ENCODE measurements at places on chromosomes 13 and 19.
A peak's percentile ranks its signal among the peaks of the same experiment; 100 is the strongest.

GRCh38 chr19:53808710-53809125 is 15.4 kb downstream of the NLRP12 start:
- peak; percentile 8 for DNase-seq

DNA sequence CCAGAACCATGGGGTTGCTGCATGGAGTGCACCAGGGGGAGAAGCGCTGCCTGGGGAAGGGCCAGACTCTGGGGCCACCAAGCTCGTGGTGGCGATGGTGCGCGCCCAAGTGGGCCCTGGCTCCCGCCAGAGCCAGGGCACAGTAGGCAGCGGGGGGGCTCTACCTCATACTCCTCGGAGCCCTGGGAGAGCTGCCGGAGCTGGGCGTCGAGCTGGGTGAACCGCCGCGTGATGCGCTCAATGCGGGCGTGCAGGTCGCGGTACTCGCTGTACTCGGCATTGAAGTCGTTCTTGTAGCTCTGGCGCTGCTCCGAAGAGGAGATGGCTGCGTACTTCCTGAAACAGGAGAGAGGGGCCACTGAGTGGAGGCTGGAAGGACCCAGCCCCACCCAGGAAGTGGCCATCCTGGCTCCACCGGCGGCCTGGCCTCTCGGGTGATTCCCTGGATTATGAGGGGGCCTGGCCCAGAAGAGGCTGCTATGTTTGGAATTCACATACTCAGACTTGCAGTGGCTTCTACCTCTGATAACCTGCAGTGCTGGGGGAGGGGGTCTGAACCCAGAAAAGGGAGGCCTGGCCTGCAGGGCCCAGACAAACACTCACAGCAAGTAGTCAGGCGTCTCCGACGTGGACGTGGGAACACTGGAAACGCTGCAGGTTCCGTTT is 8.3 kb upstream of the ISYNA1 start:
- no peak for DNase-seq

DNA sequence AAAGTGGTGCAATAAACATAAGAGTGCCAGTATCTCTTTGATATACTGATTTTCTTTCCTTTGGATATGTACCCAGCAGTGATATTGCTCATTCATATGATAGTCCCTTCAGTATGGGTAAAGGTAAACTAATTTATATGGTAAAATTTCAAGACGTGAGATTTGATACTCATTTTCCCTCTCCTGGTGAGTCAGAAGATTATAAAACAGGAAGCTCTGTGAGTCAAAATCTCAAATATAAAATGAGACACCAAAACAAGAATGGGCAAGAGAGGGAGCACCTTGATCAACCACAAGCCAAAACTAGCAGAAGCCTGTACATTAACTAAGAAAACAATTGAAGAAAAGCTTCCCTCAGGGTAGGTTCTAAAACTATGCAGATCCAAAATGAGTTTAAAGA is 216.3 kb downstream of the SLITRK6 start:
- no peak for DNase-seq

DNA sequence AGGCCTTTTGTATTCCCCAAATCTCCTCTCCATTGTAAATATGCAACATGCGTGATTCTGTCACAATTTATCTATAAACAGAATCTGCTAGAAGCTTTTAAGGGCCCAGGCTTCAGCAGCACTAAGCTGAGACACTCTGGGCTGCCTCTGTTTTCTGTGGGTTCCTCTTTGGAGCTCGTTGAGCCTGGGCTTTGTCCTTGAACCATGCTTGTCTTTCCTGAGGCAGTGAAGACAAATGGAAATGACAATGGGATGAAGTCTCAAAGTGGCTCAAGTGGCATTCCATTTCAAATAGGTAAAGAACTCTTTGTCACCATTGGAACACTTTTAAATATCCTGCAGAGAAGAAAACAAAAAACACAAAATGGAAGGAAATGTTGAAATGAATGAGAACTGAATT is 40.3 kb downstream of the RASL11A start:
- no peak for DNase-seq

DNA sequence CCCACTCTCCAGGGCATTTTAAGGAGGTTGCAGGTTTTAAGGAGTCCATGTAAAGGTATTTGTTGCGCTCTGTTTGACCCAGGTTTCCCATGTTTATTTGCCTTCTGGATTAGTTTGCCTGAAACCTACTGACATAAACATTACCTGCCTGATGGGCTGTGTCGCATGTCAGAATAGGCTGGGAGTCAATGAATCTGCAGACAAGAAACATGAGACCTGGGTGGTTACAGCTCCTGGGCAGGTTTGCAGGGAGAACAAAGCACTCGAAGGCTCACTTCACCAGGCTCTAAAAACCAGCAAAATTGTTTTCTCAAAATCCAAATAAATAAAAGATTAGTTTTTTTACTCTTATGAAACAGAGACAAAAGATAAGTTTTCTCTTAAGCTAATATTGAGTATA is 114.4 kb upstream of the SERTM1 start:
- DNase-seq = no peak

DNA sequence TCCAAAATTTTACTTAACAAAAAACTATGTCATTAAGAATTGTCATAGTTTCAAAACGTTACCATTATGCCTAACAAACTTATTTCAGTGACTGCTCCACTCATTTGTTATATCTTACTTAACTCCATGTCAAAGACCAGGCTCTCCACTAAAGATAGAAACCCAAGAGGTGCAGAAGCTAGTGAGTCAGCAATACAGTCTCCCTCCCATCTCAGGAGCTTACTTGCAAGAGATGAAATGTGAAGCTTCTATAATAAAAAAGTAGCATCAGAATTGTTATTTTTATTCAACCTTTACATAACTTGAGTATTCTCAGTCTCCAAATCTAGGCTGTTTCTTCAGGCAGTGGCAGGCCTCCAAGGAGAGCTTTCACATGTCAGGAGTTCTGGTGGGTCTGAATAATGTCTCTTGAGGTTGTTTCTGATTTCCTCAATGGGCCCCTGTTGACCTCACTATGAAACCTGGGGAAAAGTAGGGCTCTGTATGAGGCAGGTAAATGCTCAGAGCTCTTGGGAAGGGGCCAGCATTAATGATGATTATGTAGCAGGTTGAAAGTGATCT is 242.0 kb downstream of the NDFIP2 start:
- no peak for DNase-seq

- no peak for DNase-seq
These were observed 5.7 kb downstream of the MCOLN1 start for GRCh38 chr19:7528192-7528519.

DNA sequence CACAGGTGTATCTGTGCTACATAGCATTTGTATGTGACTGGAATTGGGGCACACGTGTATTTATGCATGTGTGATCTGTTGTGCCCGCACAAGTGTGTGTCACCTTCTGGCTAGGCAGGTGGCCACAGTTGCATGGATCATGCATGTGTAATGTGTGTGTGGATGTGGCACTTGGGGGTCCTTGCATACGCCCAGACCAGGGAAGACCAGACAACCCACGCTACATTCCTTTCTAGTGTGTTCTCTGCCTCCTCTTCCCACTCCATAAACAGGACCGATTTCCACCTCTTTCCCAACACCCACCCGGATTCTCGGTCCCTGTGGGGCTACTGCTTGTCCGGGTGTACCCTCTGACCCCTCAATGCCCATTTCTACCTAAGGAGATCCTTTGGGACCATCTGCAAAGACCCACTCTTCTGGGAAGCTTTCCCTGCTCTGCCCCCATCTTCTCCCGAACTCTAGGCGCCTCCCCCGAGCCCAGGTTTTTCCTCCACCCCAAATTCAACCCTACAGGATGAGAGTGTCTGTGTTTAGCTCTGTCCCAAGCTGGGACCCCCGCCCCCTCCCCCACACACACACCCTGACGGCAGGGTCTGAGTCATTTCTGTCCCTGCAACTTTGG is 12.3 kb downstream of the STAP2 start:
- no peak for DNase-seq

DNA sequence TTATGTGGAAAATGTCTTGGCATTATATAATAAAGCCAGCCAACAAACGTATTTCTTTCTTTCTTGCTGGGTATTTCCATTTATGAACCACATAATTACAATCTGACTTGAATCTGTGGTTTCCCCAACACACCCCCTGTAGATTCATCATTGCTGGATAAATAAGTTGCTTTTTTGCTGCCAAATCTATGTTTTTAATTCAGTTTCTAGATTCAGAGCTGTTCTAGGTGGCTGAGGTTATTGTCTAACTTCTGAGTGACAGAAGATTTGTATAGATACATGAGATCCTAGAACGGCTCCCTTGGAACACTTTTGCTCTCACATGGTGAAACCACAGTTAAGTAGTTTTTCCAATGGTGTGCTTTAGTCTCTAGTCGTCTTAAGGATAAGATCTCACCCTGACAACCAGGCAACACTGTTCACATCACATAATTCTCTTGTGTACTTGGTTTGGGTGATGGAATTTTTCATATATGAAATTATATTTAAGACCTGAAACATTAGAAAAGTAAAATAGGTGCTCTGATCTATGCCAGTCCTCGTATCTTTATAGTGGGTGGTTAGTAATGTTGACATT is 239.1 kb downstream of the KLF12 start:
- DNase-seq = no peak

DNA sequence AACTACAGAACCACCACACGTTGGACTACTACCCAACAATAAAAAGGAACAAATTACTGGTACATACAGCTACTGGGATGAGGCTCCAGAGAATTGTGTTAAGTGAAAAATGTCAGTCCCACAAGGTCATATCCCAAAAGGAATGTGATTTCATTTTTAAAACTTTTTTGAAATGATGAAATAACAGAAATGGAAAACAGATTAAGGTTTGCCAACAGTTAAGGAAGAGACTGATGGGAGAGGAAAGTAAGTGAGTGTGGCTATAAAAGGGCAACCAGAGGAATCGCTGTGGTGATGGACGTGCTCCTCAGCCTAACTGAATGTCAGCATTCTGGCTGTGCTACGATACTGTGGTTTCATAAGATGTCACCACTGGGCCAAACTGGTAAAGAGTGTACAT is 512.8 kb downstream of the UQCRFS1 start:
- no peak for DNase-seq

GRCh38 chr19:33329060-33329459 is 26.7 kb upstream of the CEBPA start:
- DNase-seq = no peak

- DNase-seq = no peak
These were observed 22.8 kb downstream of the KLF12 start for GRCh38 chr13:74111399-74111798.

GRCh38 chr13:66348745-66349690 is 881.1 kb downstream of the PCDH9 start:
- DNase-seq = no peak

DNA sequence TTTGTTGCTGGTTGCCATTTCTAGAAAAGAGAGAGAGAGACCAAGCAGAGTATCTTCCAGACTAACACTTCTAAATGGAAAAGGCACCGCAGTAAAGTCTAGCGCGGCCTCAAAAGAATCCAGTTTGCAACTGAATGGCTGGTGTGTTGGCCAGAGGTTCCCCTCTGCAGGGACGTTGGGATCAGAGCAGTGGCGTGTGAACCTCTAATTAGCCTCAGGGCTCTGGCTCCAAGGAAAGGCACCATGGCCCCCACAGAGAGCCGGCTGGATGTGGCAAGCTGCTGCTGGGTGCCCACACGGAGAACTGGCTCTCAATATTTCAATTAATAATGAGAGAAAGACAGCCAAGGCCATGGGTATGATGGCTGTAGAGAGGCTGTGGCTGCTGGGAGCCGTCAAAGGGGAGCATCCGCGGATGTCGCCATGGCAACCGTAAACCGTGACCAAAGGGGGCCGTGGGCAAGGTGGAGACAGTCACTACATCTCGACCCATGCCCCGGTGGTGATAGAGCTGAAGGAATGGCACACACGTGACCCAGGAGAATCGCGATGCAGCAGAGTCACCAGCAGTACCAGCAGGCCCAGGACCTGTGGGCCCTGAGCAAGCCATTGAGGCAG is 9.5 kb downstream of the VSTM2B start:
- DNase-seq = no peak

DNA sequence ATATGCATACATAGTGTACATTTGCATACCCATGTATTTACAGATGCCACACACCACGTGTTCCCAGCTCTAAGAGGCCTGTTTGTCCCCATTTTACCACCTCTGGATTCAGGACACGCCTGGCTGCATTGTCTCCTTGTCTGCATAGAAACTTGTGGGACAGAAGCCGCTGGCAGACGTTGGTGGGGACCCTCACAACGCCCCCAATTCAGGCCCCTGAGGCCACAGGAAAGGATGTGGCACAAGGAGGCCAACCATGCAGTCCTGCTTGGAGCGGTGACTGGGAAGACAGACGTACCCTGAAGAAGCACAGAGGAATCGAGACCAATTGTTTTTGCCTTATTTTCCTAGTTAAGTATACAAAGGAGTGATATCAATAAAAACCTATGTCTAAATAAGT is 96.1 kb downstream of the ANKRD10 start:
- DNase-seq = no peak

GRCh38 chr19:18417250-18418028 is 1.8 kb upstream of the SSBP4 start:
- DNase-seq = peak; percentile 79

- peak; percentile 86 for DNase-seq
These were observed at the start of gene REX1BD for GRCh38 chr19:18588611-18589379. TSS of gene REX1BD (plus strand) at chr19:18588798. CDS start at chr19:18588802, 4 bp downstream.

DNA sequence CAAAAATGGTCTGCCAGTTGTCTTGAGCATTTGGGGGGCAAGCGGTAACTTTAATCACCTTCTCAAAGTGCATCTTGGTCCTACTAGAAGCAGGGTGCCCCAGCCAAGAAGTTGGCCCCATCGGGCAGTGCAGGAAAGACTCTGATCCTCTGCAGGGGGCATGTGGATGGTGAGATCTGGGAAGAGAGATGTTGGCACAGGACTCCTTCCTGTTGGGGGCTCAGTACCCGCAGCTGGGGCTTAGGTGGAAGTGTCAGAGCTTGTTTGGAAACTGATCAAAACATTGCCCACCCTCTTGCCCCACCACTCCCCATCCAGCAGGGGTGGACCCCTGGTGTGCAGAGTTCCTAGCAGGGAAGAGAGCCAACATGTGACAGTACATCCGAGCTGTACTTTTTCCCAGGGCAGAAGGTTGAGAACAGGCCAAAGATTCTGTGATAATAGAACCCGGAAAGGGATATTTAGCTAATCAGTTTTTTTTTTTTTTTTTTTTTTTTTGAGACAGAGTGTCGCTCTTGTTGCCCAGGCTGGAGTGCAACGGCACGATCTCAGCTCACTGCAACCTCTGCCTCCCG is 8.8 kb downstream of the RRAS start:
- no peak for DNase-seq

Measured in SK-N-DZ (cell line).